Activated CD8-positive, alpha-beta T cell treated with anti-CD3 and anti-CD28 coated beads for 36 hours (primary cell): ENCODE measurements at places on chromosomes 16 and 17. TPM values are rescaled to one million over a fixed set of nuclear protein-coding genes. Genes with fewer than 3 reads are reported as not detected.

CCDC200 gene
- not detected for total RNA-seq

SP6 gene
- total RNA-seq = 0.18 TPM

MPP3 gene
- 0.27 TPM for total RNA-seq

TNFRSF17 gene
- total RNA-seq = not detected

FOXN1 gene
- not detected for total RNA-seq

FADS6 gene
- total RNA-seq = not detected

RMI2 gene
- 53.1 TPM for total RNA-seq

CD300H gene
- total RNA-seq = not detected

WNT3 gene
- 0.09 TPM for total RNA-seq

HAS3 gene
- total RNA-seq = 0.11 TPM

SDK2 gene
- total RNA-seq = 3.3 TPM
